ENCODE measurements at places on chromosomes 5 and 9.

DNA sequence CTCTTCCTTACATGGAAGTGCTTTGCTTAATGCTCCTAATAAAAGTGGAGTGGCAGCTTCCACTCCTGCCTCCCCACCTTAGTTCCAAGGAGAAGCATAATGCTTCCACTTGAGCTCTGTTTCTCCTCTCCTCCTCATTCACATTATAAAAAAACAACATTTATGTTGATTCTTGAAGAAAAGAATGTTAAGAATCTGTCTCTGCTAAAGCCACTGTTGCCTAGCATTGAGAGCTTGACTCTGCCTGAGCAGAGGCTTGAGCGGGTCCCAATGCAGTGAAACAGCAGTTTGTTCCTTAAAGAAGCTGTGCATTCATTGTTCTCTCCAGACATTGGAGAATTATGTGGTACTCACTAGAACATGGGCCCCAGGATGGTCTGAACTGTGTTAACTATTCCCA is 101.5 kb upstream of the GHR start:
- no peak for DNase-seq

GRCh38 chr5:136590581-136590980 is 225.2 kb upstream of the TRPC7 start:
- DNase-seq, result no peak

- DNase-seq, result no peak
These were observed 19.7 kb downstream of the CARTPT start for GRCh38 chr5:71738662-71739361.

DNA sequence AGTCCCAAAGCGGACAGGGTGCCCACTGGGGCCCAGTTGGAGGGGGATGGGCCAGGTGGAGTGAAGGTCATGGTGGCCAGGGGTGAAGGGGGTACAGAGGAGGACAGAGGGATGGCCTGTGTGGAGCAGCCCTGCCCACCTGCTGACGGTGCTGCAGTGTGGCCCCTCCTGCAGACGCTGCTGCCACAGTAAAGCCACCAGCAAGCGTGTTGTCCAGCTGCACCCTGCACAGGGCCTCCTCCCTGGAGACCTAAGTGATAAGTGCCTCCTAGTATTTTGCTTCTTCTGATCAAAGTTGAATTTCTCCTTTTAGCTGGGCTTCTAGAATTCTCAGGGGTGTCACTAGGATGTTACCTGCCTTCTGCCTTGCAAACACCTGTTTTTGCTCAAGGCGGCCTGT is 299.3 kb upstream of the IRX4 start:
- DNase-seq, result no peak

- DNase-seq, result no peak
These were observed 23.2 kb upstream of the TERT start for GRCh38 chr5:1317921-1318565.

GRCh38 chr5:135349886-135350285 is 49.1 kb downstream of the MACROH2A1 start:
- DNase-seq, result no peak

DNA sequence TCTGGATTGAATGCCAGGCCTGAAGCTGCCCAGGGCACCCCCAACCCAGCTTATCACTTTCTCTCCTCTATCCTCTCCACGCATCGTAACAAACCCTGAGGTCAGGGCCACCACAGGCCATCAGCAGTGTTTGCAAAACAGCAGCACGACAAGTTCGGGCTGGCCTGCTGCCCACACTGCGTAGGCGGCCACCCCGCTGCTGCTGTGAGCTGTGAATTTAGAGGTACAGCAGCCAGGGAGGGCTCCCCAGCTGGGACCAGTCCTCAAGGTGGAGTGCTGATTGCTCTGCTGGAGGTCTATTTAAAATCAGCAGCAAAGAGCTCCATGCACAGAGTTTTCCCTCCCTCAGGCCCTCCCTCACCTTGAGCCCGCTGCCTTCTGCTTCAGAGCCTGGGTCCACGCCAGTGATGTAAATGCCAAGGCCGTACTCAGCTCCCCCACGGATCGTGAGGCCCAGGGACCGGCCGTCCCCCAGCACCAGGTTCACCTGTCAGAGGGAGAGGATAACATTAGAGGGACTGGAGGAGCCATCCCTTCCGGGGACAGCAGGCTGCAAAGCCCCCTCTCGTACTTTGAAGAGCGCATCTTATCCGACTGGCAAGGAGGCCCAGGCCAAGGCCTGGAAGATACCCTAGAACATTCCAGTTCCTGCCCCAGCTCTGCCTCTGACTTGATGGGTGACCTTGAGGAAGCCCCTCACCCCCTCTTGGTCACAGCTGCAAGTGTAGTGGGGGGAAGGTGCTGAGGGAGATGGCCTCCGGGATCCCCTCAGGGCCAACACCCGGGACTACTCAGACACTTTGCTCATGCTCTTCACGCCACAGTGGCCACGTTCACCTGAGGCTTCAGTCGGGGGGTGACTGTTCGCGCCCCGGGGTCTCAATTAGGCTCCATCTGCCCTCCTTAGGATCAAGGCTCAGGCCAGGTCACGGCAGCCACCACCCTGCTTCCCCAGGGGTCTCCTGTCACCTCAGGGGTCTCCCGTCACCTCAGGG is 39.1 kb downstream of the WHRN start:
- no peak for DNase-seq

DNA sequence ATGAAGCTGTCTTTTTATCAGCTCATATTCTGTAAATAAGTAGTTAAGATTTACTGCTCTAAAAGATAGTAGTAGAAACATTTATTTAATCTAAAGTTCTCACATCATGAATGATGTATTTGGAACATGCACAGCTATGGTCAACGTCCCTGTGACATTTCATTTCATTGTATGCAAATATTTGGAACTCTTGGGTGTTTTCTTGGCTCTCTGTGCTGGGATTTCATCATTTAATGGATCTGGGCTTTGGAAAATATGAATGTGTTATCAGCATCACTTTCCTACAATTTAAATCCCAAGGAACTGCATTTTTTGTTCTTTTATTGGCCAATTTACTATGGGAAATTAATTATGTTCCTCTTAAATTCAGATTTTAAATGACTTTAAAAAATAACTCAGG is 462.9 kb downstream of the SEMA5A start:
- no peak for DNase-seq

DNA sequence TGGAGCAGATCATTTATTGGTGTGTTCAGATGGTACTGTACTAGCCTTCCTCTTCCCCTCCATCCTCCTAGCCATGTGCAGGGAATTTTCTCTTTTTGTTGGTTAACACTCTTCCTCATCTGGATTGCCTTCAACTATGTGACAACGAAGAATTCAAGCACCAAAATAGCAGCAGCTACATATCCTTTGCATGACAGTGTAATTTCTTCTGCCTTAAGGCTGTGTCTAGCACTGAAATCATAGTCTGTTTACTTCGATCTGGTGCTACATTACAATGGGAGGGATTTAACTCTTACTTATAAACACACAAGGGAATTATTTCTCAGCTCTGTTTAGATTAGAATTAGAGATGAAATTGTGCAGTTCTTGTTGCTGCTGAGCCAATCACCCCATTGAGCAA is 260.4 kb downstream of the ARL15 start:
- DNase-seq, result no peak

DNA sequence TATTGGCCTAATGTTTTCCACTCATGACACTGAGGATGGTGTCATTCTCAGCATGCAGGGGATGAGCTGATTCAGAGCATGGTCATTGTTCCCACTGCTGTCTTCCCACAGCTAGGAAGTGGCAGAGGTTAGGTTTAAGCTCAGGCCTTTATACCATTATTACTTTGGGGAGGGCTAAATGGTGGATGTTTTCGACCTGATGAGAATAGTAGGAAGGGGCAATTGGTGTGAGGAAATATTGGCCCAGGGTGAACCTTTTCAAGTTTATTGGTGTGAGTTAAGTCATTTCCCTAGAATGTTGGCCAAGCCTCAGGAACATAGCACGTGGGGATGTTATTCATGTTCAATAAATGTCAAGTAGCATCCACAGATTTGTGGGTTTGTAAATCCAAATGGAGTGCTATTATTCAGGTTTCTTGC is 59.6 kb downstream of the ARHGAP26 start:
- DNase-seq, result no peak

- DNase-seq, result no peak
These were observed 919.6 kb upstream of the SEMA6A start for GRCh38 chr5:117494188-117494587.

GRCh38 chr9:134325096-134325812 is 1.0 kb upstream of the RXRA start:
- no peak for DNase-seq

- no peak for DNase-seq
These were observed 34.2 kb downstream of the RAB24 start for GRCh38 chr5:177269232-177269895.

GRCh38 chr9:20553558-20554149 is 68.6 kb downstream of the MLLT3 start:
- no peak for DNase-seq

DNA sequence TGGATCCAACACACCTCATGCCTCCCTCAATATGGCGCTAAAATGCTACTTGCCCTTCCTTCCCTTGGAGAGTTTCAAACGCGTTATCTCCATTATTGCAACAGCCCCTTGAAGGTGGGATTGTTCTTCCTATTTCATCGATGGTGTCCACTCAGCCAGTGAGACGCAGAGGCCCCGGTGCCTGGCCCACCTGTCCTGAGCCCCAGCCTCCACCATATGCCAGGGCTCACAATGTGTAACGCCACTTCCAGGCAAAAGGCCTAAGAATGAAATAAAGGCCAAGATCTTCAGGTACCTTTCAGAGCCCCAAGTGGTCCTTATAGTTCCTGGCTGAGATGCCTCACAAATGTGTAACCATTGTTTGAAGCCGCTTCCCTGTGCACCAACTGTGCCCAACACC is 170.7 kb upstream of the PHYKPL start:
- no peak for DNase-seq

DNA sequence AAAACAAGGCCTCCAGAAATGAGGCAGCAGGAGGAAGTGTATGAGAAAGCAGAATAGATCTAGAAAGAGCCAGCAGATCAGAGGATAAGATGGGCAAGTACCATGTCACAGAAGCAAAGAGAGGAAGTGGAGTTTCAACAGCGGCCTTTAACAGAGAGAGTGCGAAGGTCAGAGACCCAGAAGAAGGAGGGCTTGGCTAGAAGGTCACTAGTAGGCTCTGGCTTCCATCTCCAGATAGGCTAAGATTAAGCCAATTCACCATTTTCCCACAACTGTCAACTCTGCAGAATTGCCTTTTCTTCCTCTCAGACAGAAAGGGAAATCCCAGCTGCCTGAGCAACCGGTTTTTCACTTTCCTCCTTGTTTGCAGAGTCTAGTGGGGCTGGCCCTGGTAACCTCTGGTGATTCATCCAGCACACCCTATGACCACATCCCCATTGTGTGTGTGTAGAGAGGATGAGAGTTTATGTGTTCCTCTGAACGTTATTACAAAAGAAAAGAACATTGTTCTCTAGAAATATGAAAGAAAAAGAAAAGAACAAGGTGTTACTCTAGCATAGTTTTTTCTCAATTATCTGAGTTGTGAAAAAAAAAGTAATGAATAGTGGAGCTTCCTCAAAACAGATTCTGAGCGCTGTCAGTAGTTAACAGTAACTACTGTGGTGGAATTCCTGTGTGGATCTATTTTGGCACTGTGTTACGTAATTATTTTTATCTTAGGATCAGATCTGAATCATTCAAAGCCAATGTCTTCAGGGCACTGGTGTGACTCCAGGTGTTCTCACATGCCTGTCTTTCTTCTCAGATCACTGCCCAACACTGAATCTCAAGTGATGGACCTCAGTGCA is 220.4 kb downstream of the ARRDC3 start:
- peak; percentile 44 for DNase-seq

- DNase-seq, result no peak
These were observed 43.3 kb downstream of the ACTL7B start for GRCh38 chr9:108812396-108813025.

DNA sequence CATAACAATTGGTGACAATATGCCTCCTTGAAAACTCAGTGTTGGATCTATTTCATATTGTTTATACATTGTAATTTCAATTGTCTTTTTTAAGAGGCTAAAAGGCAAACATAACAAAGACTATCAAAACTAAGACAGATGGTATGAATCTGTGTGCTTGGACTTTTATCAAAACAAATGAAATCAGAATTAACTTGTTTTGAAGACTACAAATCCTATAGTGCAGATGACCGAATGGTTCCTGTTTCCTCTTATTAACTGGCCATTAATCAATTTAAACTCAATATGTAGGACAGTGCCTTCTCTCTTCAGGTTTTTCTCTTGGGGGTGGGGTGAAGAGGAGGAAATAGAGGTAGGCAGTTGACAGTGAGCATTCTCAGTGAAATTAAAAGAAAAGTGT is 366.9 kb upstream of the GRAMD2B start:
- DNase-seq, result no peak

- no peak for DNase-seq
These were observed 387.8 kb upstream of the WWC1 start for GRCh38 chr5:167903659-167904058.

DNA sequence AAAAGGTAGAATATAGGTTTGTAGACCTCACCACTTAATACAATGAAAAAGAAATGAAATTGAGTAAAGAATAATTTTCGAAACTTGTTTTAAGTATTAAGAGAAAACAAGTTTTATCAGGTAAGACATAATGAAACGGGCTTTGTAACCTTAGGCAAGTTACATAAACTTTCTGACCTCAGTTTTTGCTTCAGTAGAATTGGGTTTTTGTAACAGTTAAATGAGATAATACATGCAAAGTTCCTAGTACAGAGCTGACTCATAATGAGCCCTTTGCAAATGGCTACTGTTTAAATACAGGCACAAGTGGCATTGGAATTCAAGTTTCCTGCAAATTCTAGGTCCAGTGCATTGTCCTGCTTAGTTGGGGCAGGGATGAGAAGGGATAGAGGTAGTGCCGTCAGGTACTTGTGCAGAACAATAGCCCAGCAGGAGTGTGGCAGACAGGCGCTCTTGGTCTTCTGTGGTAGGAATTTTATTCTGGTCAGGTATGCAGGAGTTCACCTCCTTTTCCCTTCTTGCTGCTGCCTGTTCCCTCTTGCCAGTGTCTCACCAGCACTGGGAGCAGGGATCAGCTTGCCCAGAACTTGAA is 203.8 kb downstream of the PBX3 start:
- no peak for DNase-seq

DNA sequence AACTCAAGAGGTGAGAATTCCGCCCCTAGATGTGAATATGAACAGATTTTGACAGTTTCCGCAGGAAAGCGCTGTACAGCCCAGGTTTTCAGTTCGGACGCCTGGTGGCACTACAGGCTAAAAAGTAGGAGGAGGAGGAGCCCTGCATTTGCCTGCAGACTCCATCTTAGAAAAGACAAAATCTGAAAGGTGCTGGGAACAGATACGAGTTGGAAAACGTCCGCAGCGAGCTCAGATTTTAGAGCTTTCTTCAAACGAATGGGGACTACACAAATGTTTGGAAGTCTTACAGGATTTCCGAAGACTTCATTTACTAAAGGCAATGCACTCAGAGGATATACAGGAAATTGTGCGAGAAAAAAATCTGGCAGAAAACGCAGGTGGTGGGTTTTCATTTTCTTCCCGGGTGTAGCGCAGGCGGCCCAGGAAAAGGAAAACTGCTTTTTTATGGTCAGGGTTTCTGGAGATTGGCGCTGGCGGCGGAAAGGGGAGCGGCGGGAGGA is 9.9 kb upstream of the PCDHB2 start:
- DNase-seq, result no peak

DNA sequence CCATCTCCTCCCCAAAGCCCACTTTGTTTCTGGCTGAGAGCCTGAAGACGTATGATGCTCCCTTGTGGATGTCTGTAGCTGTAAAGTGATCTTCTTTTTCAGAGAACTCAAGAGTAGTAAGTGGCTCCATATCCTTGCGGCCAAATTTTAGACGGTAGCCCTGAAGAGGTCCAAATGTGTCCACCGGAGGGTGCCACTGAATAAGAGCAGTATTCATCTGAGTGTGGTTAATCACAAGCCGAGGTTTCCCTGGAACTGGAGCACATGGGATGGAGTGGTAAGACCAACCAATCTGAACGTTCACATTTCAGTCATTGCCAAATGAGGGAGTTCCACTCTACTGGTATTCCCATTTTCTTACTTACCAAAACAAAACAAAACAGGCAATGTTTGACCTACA is 686.5 kb upstream of the DMAC1 start:
- no peak for DNase-seq
